ENCODE measurements at places on chromosomes 12 and 14.

DNA sequence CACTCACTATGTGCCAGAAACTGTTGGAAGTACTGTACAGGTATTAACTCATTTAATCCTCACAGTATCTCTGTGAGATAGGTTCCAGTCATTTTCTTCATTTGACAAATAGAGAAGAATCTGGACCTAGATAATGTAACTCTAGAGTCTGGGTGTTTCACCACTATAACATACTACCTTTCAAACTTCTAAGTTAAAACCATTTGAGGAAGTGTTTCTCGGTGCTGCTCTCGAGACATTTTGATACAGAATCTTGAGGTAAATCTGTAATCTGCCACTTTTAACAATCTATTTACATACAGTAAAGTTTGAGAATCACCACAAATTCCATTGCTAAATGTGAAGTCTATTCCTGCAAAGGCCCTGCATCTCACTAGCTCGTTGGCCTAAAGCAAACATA lies 8.8 kb downstream of the OLR1 start:
- DNase-seq, result no peak

- DNase-seq, result peak; percentile 73
Measured at GRCh38 chr12:2652401-2653081, 142.2 kb upstream of the FKBP4 start.

- no peak for DNase-seq
Measured at GRCh38 chr14:100589071-100589759, 2.0 kb upstream of the BEGAIN start.

GRCh38 chr14:37546621-37547447 lies 48.2 kb downstream of the FOXA1 start:
- DNase-seq, result peak; percentile 53

DNA sequence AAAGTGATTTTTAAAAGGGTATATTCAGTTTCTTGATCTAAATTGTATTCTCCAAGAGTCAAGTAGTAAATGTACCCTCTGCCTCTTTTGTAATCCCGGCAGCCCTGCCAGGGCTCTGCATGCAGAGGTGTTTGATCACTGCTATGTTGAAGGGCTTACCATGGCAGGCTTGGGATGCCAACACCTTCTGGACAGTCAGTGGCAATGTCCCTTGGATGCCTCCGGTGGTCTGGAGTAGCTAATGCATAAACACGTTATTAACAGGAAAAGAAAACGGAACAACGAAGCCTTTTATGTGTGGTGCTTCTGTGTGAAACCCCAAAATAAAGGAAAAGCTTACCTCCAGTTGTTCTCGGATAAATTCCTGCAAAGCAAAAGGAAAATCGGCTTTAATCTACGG lies 19.9 kb downstream of the EIF2B2 start:
- DNase-seq, result peak; percentile 73

DNA sequence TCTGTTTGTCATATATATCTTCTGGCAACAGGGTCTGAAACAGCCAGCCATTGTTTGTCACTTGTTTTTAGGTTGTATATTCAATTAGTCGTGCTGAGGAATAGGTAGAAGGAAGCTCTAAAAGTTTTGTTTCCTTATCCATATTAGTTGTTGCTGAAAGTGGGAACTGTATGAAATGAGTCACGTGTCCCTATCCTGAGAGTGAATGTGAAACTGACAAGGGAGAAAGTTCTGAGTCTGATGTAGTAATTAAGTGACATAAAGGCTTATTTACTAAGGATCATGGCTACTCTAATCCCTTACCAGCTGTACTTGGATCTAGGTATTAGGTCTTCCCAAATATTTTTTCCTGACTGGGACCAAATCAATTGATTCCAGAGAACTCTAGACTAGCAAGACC lies 16.4 kb downstream of the FAM234B start:
- DNase-seq, result no peak

- no peak for DNase-seq
Measured at GRCh38 chr12:50621399-50622300, 116.9 kb downstream of the DIP2B start.

DNA sequence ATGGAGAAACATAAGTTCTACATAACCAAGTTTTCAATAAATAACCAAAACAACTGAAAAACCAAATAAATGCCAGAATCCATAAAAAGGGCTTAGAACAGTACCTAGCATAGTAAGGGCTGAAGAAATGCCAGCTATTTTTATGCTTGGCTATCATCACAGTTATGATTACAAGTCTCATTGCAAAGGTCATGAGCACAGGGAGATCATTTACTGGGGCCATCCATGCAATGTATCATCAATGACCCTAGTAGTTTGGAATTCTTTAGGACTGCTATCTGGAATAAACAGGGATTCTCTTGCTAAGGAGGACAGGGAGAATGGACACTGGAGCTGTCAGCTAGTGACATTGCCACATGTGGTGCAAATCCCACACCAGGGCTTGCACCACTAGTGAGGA lies 92.5 kb upstream of the NAP1L1 start:
- peak; percentile 42 for DNase-seq

DNA sequence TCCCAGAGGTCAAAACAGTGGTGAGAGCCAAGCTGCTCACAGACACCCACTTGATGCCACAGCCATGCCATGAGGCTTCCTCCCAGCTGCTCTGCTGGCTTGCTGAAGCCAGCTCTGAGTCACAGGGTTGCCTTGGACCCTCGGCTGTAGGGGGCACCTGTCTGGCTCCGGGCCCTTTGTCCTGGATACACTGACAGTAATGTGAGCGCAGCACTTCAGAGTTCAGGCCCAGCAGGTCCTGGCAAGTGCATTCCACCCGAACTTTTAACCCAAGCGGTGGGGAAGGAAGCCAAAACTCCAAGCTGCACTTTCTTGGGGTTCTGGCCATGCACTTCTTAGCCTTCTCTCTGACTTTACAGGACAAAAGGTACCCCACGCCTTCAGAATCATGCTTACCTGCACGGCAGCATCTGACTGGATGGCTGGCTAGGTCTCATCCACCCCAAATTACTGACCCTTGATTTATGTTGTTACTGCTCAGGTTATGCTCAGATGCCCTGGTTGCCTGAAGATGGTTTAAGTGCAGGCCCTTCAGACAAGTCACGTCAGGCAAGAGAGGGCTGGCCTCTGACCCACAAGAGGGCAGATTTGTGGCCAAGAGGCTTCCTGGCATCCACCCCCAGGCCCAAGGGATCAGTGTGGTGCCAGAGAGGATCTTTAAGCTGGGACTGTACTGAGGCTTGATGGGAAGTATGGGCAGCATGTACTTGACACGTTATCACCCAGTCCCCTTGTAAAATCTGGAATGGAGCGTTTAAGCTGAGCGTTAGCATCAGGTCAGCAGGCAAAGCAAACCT lies 24.8 kb downstream of the SLC25A29 start:
- peak; percentile 64 for DNase-seq

DNA sequence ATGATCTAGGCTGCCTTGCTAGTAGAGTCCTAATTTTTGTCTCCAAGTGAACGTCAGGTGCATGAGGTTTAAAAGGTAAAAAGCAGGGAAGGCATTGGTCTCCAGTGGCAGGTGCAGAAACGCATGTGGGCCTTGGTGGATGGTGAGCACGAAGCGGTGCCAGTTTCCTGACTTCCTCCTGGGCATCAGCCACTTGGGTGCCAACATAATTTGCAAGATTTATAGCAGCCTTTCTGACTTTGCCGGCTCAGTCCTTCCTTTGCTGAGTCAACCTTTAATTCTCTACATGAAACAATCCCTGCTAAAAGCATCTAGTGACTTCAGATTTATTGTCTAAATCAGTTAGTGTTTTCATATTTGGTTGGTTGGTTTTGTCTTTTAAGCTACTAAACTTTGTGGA lies 355.7 kb upstream of the TMEM132C start:
- no peak for DNase-seq

- DNase-seq, result no peak
Measured at GRCh38 chr12:104494793-104495158, 38.0 kb downstream of the CHST11 start.

DNA sequence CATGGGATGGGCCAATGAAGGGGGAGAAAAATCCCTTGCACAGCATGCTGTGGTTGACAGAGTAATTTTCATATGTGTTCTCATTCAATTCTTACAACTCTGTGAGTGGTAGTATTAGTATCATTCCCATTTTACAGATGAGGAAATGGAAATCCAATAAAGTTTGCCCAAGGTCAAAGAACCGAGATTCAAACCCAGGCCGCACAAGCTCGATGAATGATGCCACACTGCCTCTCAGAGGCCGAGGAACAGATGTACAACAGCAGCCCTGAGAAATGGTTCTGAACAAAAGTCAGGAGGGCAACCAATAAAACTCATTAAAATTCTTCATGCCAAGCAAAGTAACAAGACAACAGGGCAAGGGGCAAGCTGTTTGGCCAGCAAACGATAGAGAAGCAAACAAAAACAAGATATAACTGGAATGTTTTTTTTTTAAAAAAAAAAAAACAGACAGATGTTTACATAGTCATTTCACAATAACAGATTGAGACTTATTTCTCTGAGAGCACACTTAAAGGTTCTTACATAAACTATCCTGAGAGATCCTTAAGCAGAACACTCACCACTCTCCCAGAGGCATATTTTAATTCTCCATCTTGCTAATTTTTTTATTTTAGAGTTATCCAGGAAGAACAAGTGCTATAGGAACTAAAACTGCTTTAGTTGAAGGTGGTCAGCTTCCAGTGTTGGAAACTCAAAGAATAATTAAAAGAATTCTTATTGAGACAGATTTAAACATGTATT lies 85.8 kb downstream of the EXOC5 start:
- DNase-seq, result peak; percentile 63

DNA sequence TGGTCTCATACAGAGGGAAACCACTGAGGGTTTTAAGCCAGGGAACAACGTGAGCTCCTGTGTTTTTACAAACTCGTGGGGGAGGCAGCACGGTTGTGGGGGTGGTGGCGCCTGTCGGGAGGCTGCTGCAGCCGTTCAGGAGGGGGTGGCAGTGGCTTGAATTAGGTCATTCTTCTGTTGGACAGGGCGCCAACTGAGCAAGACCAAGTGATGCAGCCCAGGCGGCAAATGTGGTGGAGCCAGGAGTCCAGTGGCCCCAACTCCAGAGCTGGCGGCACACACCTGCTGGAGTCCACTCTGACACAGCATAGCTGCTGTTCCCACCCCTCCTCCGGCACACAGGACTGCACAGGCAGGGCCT lies 27.8 kb downstream of the FBRSL1 start:
- no peak for DNase-seq

DNA sequence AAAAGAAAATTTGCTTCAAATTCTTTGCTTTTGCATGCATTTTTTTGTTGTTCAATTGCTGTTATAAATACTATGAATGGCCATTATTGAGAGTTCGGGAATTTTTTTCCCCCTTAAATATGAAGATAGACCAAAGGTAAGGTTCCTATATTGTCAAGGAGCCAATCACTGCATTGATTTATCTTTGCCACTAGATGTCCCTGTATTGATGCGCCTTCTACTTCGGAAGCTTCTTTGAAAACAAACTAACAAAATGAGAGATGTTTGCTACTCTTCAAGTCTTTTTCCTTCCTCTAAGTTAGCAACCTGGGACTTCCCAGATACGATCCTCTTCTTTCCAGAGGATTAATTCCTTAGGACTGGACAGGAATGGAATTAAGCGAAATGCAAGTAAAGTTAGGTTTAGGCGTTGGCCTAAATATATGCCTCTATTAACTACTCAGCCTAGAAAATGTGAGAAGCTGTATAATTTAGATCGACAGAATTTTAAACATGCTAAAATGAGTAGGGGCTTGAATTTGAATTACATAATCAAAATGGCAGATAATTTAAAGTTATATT lies 318.1 kb downstream of the AEBP2 start:
- DNase-seq, result no peak

DNA sequence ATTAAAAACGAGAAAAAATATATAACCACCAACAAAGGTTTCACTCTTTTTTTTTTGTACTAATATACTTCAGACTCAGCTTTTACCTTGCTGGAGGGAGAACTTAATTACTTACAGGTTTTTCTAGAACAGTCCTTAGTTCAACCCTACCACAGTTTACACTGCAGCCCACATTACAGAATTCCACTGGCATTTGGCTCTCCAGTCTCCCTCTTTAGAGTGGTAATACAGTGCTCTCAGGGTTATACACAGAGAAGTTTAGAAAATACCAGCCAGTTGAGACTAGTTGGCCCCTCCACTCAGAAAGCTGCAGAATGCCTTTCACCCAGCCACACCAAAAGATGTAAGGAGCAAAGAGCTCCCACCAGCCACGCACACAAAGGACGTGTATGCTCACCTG lies 122.3 kb upstream of the DIO3 start:
- no peak for DNase-seq

DNA sequence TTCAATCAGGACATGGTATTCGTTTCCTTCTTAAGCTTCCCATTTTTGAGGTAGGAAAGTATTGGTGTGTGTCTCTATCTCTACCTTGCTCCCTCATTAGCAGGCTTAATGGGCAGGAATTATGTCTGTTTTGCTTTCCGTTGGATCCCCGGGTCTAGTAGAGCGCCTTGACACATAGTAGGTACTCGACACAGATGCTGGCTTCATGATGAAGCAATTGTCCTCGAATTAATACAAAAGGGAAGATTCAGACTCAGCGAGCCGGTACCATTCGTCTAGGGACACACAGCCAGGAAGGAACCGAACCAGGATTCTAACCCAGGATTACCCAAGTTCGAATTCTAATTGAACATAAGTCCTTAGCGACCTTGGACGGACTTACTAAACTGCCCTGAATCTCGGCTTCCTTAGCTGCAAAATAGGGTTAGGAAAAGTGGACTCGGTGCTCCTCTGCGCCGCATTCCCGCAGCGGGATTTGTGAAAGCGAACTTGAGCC lies 496 bp upstream of the ISCU start:
- no peak for DNase-seq

DNA sequence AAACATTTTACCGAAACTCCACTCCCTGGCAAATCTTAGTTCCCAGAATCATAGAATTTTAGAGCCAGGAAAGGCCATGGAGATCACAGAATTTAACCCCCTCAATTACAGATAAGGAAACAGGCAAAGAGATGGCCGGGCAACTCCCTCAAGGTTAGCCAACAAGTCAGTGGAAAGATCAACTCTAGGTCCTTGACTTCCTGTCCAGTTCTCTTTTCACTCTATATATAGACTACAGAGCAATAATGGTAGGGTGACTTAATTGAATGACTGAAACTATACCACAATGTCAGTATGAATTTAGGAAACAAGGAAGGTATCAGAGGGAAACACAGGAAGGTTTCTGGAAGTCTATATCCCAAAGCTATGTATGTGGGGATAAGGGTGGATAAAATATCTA lies 11.6 kb downstream of the OXA1L start:
- DNase-seq, result no peak

GRCh38 chr12:91496337-91496736 lies 313.7 kb upstream of the DCN start:
- no peak for DNase-seq

GRCh38 chr14:96148631-96149030 lies 56.0 kb upstream of the BDKRB2 start:
- DNase-seq, result no peak

DNA sequence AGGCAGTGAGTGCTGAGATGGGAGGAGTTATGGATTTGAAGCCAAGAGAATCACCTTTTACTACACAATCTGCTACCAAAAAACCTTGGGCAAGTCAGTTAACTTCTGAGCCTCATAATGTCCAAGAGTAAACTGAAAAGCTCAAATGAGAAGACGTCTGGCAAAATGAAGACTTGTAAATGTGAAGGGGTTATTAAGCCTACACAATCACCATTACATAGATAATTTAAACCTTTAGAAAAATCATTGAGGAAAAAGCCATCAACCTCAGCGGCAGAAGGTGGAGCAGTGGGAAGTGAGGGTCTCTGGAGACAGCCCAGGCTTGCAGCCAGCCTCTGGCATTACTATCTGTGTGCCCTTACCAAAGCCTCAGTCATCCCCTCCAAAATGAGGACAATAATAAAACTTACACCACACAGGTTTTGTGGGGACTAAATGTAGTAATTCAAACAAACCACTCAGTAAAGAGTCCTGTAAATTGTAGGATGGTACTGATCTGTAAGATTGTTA lies 50.5 kb upstream of the CCDC175 start:
- no peak for DNase-seq
